ENCODE measurements at places on chromosomes 16 and 17.

- no peak for DNase-seq
Measured at GRCh38 chr17:38797158-38797490, 2.2 kb downstream of the PIP4K2B start.

- no peak for DNase-seq
Measured at GRCh38 chr16:3171855-3172593, 16.0 kb upstream of the OR1F1 start.

- no peak for DNase-seq
Measured at GRCh38 chr17:34220752-34221395, 34.2 kb upstream of the CCL2 start.

DNA sequence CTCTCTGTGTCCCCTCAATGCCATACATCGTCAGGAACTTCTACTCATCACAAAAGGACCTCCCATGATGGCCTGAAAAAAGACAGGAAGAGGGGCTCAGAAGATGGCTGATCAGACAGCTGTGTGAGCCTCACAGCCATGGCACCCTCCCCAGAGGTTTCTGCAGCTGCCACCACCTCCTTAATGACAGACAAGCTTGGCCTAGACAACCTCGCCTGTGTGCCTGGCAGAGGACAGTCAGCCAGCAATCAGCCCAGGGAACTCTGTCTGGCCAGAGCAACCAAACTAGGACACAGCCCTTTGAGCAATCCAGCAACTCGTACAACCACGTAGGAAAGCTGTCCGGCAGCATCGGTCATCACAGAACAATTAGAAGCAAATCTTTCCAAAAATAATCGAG lies 54.2 kb upstream of the MED9 start:
- no peak for DNase-seq

- DNase-seq: no peak
Measured at GRCh38 chr16:50173316-50173715, 20.2 kb downstream of the TENT4B start.

- no peak for DNase-seq
Measured at GRCh38 chr16:85046931-85047866, 19.6 kb downstream of the KIAA0513 start.

GRCh38 chr16:49602201-49602975 lies 228.8 kb downstream of the C16orf78 start:
- DNase-seq: no peak

GRCh38 chr17:76578376-76578775 lies 7.3 kb downstream of the ST6GALNAC2 start:
- no peak for DNase-seq

- peak; percentile 65 for DNase-seq
Measured at GRCh38 chr17:2239882-2240430, 63.6 kb downstream of the SMG6 start.

DNA sequence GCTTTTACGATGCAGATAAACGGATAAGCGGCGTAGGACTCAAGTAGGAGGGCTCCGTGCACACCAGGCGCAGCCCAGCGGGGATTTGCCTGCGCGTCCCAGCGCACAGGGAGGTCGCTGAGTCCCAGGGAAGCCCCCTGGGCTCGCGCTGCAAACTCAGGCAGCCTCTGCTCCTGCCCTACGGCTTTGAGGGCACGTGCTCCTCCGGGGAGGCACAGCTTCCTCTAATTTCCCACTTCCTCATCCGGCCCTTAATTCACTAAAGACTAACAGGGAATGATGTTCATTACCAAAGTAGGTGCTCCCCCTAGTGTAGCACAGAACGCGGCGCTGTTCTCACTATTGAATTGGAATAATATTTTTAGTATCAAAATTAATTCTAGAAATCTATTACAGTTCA lies 825.4 kb downstream of the KCNJ18 start:
- DNase-seq: no peak

- peak; percentile 87 for DNase-seq
Measured at GRCh38 chr16:31265329-31266245, 5.8 kb downstream of the ITGAM start.

DNA sequence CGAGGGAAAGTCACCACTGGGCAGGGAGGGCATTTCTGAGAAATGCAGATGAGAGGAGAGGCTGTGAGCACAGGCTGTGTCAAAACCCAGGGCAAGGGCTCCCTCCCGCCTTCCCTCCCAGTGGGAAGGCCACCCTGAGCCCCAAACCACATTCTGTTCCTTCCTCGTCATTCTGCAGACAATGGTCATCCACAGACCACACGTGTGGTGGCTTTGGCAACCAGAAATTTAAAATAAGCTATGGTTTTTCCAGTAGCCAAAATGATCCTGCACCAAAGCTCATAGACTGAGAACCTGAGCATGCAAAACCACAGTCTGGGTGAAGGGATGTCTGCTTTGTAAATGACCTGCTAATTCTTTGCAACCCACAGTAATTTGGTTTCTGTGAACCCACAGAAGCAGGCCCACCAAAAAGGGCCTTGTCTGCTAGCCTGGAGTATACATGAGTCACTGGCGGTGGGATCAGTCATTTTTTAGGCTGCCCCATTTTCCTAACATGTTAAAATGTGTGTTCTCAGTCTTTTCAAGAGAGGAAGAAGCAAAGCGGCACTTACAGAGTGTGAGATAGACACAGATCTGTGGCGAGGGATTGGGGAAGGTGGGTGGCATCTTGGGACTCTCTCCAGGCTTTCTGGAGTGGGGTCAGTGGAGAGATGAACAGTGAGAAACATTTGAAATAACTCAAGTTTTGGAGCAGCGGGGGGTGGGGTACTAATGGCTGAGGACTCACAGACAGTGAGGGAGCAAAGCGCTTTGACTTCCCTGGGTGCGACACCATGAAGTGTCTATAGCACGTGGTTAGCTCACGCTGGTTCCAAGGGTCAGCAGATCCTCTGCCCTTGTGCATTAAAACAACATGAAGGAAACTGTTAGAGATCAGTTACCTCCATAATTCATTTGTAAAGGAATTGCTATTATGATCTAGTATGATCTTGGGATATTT lies 20.5 kb downstream of the GRB7 start:
- DNase-seq: peak; percentile 74

GRCh38 chr17:78253946-78254672 lies 22.7 kb downstream of the TMEM235 start:
- peak; percentile 89 for DNase-seq

- DNase-seq: peak; percentile 49
Measured at GRCh38 chr16:30748634-30749445, 615 bp downstream of the PHKG2 start.

GRCh38 chr17:61132524-61132923 lies 267.1 kb upstream of the TBX2 start:
- no peak for DNase-seq

- DNase-seq: no peak
Measured at GRCh38 chr16:62872339-62872738, 836.1 kb upstream of the CDH8 start.

GRCh38 chr16:89737341-89738071 lies 16.2 kb downstream of the ZNF276 start:
- peak; percentile 22 for DNase-seq

Data from activated T-cell treated with anti-CD3 and anti-CD28 coated beads, Interleukin-2, amount 50 U/mL, for 72 hours (primary cell).